ENCODE measurements at places on chromosomes 4 and X.

DNA sequence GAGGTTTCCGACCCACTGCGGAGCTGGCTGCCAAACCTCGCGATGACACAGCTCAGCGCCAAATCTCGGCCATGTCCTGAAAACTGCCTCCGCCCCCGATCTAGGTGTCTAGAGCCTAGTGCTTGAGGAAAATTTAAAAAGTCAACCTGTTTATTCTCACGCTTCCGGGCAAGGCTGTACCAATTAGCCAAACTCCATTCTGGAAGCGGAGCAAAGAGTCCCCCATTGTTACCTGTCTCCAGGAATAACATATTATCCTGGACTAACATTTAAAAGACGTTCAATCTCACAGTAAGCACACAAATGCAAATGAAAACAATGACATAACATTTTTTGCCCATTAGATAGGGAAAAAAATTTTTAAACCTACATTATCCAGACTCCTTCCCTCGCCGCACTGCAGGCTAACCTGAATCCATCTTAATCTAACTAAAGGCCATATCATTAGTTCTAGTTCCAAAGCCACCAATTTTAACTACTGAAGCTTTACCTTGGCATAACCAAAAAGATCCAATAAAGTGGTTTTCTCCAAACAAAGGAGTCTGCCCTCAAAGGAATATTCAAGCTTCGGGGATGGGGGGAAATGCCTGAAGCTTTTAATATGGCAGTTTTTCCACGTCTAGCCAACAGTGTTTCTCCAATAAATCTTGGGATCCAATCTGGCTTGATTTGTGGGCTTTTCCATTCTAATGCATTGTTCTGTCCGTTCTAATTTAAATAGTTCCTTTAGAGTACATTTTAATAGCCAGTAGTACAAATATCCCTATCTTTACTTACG lies 1.9 kb downstream of the HUWE1 start:
- DNase-seq, result no peak

GRCh38 chr4:156568041-156568440 lies 403.6 kb downstream of the PDGFC start:
- DNase-seq, result no peak

DNA sequence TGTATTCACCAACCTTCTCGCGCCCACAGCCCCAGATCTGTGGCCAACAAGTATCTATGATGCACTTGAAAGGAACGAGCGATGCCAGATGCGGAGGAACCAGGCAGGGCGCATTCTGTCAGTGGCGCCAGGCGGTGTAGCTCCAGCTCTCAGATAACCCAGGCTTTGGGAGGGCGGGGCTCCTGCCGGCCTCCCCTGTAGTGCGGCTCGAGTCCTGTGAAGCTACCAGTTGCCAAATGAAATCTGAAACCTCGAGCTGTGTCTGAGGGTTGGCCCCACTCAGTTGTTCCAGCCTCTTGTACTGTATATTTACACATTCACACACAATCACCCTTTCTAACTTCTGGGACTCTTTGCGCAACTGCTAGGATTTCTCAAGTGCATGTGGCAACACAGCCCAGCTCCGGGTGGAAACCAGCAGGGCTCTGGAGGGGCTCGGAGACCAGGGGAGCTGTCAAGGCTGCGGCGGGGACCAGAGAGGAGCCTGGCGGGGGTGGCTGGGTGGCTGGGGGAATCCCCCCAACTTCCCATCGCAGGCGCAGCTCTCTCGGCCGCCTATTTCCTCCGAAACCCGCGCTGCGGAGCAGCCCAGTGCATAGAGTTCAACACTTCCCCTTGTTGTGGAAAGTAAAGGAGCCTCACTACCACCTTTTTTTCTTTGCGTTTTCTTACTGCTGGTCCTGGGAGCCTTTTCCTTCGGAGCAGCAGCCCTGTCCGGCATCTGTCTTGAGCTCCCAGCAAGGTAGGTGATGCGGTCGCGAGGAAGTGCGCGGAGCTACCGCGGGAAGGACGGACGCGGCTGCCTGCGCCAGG lies at the start of gene ARHGAP24:
TSS of gene ARHGAP24 (plus strand) at position 333 of the 813 bp plus-strand sequence.
- peak; percentile 96 for DNase-seq

DNA sequence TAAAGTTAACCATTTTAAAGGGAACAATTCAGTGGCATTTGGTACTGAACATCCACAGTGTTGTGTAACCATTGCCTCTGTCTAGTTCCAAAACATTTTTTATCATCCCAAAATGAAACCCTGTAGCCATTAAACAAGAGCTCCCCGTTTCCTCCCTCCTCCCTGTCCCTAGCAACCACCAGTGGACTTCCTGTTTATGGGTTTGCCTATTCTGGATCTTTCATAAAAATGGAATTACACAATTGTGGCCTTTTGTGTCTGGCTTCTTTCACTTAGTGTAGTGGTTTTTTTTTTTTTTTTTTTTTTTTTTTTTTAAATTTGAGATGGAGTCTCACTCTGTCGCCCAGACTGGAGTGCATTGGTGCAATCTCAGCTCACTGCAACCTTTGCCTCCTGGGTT lies 11.6 kb downstream of the RBMX2 start:
- DNase-seq, result no peak
